Nephron progenitor cell (in vitro differentiated cells): ENCODE measurements at places on chromosomes 16 and 17.

DNA sequence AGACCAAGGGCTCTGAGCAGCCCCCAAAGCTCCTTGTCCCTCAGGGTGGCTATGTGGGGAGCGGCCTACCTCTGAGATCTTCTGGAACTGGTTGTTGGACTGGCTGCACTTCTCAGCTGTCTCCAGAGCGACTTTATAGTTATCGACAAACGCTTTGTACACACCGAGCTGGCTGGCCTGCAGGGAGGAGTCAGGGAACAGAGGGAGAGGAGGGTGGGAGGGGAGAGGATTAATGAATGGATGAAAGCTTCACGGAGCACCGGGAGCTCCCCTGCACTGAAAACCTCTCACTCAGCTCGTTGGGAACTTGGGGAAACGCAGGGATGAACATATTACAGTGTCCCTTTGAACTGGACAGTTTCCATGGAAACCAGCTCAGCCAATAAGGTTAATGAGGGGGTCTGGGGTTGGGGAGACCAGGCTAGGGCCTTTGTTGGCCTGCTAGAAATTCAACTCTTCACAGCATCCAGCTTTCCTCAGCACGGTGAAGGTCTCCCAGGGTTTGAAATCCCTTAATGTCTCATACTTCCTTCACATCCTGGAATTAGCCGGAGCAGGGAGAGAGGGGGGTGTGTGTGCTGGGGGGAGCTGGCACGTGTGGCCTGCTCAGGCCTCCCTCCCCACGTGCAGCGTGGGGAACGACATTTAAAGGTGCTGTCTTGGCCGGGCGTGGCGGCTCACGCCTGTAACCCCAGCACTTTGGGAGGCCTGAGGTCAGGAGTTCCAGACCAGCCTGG is 86.7 kb downstream of the TIMM22 start:
- peaks cover 40% of the 10 kb centered on the region for H3K36me3 ChIP-seq
- H3K27me3 ChIP-seq, result peaks cover 5% of the 10 kb centered on the region
- no peak for DNase-seq
- peak overlapping the region; percentile 88 for H3K27ac ChIP-seq

DNA sequence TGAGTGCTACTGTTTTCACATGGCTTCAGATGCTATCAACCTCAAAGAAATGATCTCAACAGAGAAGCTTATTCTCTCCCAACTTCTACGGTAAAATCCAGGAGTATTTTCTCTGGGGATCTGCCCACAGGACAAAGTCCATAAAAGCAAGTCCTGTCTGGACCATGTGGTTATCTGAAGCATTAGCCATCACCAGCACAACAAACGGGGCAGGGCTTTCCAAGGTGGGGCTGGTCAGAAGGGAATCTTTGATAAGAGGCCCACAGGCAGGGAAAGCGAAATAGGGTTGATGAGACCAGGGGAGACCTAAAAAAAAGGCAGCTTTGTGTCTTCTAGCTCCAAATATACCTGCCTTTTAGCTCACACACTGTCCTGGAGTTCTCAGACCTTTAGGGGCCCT is 38.7 kb upstream of the CACNG3 start:
- no peaks in the 10 kb centered on the region for H3K36me3 ChIP-seq
- no peak for DNase-seq
- no peak overlapping the region for H3K27ac ChIP-seq

DNA sequence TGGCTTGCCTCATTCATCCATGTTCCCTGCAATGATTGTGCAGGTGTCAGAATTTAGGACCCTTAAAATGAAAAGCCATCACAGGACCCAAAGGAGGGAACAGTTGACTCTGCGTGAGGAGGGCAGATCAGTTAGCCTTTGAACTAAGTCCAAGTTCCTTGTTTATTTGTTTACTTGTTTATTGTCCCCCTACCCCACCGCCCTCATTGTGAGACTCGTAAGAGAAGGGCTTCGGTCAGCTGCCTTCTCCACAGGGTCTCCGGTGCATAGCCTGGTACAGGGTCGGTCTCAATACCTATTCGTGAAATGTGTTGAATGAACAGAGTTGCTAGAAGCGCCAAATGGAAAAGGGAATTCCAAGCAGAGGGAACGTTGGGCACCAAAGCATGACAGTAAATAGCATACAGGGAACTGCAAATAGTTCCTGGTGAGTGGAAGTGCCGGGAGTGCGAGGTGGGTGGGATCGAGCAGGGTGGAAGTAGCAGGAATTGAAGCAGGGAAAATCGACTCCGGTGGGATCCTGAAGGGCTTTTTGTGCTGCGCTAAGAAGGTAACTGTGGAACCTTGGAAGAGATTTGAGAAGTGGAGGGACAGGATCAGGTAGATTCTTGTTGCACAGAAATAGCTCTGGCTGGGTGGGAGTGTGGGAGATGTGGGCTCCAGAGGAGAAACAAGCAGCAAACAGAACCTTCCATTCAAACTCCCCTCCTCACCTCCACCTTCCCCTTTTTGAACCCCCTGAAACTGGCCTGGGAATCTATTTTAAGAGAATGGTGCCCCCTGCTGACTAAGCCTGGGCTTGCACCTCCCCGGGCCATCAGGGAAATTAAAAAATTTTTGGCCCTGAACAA is 12.7 kb downstream of the SLC35B1 start:
- H3K27me3 ChIP-seq, result peaks cover 15% of the 10 kb centered on the region
- peak overlapping the region; percentile 34 for H3K4me3 ChIP-seq
- H3K4me1 ChIP-seq, result peaks cover 30% of the 10 kb centered on the region
- H3K36me3 ChIP-seq, result peaks cover 6% of the 10 kb centered on the region
- peak; percentile 76 for DNase-seq

- DNase-seq, result no peak
- no peak overlapping the region for H3K4me3 ChIP-seq
- H3K27me3 ChIP-seq, result peaks cover 4% of the 10 kb centered on the region
- H3K27ac ChIP-seq, result peak overlapping the region; percentile 84
These were observed 24.3 kb upstream of the LASP1NB start for GRCh38 chr17:38900978-38901656.

DNA sequence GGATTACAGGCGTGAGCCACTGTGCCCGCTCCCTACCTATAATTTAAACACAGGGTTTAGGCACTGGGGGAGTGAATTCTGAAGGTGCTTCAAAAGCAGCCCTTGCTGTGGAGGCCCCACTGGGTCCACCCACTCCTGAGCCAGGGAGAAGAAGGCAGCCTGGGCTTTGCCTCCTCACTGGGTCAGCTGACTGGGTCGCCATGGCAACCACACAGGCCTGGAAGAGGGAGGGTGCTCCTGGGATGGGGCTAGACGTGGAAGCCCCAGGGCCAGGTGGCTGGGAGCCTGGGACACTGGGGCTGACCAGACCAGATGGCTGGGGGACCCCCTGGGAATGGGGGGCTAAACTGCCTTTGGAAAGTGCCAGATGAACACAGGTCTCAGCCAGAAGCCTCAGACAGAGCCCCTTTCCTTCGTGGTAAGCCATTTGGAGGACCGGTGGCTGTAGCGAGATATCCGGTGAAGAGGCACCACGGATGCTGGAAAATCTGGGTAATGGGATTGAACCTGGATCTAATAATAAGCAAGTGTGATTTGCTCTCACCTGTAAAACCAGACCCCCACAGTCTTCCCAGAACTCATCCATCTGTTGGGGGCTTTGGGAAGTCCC is 32.9 kb downstream of the TRARG1 start:
- DNase-seq, result peak; percentile 69
- no peak overlapping the region for H3K4me3 ChIP-seq
- H3K27me3 ChIP-seq, result peaks cover 32% of the 10 kb centered on the region
- H3K27ac ChIP-seq, result no peak overlapping the region

- no peaks in the 10 kb centered on the region for H3K27me3 ChIP-seq
- peaks cover 25% of the 10 kb centered on the region for H3K36me3 ChIP-seq
- H3K4me3 ChIP-seq, result no peak overlapping the region
- H3K4me1 ChIP-seq, result peaks cover 14% of the 10 kb centered on the region
These were observed 18.6 kb upstream of the C16orf95 start for GRCh38 chr16:87335625-87336433.

DNA sequence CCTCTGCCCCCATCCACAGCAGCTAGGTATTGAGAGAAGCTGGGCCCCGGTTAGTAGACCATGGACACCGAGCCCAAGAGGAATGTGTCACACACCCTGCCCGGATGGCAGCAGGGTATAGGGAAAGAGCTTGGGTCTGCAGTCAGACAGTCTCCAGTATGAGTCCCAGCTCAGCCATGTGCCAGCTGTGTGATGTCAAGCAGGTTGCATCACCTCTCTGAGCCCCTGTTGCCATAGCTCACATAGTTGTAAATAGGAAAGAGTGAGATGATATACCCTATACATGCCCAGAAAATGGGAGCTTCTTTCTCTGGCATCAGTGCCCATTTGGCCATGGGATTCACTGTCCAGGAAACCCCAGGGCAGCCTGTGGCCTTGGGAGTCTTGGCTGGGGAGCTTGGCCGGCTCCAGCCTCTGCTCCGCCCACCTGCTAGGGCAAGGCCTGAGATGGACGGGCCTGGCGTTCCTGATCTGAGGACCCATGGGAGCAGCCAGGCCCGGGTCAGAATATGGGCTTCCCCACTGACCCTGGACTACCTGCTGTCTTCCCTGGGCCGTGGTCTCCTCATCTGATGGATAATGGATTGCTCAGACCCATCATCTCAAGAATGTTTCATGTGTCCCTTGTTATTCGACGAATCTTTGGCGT is 13.2 kb downstream of the CD300LG start:
- H3K36me3 ChIP-seq, result no peaks in the 10 kb centered on the region
- H3K4me1 ChIP-seq, result peaks cover 50% of the 10 kb centered on the region
- no peak overlapping the region for H3K4me3 ChIP-seq

DNA sequence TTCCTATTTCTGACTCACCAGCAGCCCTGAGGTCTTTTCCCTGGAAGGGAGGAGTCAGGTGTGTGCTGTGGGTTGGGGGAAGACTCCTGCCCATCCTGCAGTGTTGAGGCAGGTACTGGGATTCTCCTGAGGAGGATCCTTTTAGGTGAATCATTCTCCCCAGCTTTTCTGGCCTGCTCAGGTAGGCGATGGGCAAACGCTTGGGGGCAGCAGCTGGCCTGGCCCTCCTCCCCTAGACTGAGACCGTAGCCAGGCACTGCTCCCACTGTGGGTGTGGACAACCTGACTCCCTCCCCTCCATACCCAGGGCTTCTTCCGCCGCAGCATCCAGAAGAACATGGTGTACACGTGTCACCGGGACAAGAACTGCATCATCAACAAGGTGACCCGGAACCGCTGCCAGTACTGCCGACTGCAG is 15.1 kb downstream of the GJD3 start:
- H3K36me3 ChIP-seq, result peaks cover 31% of the 10 kb centered on the region
- H3K27me3 ChIP-seq, result no peaks in the 10 kb centered on the region
- H3K27ac ChIP-seq, result peak overlapping the region; percentile 100
- peaks cover 89% of the 10 kb centered on the region for H3K4me1 ChIP-seq
- DNase-seq, result no peak

DNA sequence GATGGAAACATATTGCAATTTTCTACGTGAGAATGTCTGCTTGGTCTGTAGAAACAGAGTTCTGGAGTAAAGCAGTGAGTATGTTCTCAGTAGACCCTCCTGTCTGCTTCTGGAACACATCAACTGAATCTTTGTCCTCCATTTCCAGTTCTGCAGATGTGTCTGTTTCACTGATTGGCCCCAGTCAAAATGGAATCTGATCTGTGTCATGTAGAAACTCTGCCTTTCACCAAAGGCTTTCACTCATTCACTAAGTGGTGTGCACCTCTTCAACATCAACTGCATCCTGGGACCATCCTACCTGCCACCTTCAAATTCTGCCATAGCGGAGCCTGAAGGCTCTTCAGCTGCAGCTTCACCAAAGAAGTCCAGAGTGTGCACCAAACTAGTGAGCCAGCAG is 2.8 kb upstream of the ZNF267 start:
- H3K36me3 ChIP-seq, result peaks cover 4% of the 10 kb centered on the region
- DNase-seq, result no peak
- peaks cover 29% of the 10 kb centered on the region for H3K4me1 ChIP-seq
- H3K4me3 ChIP-seq, result no peak overlapping the region

- DNase-seq, result peak; percentile 23
- no peak overlapping the region for H3K4me3 ChIP-seq
These were observed 23.5 kb downstream of the CFAP97D1 start for GRCh38 chr17:43803758-43804157.

- H3K36me3 ChIP-seq, result no peaks in the 10 kb centered on the region
- peaks cover 14% of the 10 kb centered on the region for H3K27me3 ChIP-seq
- H3K4me3 ChIP-seq, result no peak overlapping the region
- peaks cover 61% of the 10 kb centered on the region for H3K4me1 ChIP-seq
- DNase-seq, result no peak
These were observed 30.7 kb downstream of the CCR7 start for GRCh38 chr17:40534371-40535189.

- DNase-seq, result peak; percentile 87
- H3K27me3 ChIP-seq, result peaks cover 73% of the 10 kb centered on the region
- peaks cover 25% of the 10 kb centered on the region for H3K4me1 ChIP-seq
- H3K36me3 ChIP-seq, result no peaks in the 10 kb centered on the region
- H3K27ac ChIP-seq, result no peak overlapping the region
These were observed 12.7 kb downstream of the TBX2 start for GRCh38 chr17:61412143-61412859.

DNA sequence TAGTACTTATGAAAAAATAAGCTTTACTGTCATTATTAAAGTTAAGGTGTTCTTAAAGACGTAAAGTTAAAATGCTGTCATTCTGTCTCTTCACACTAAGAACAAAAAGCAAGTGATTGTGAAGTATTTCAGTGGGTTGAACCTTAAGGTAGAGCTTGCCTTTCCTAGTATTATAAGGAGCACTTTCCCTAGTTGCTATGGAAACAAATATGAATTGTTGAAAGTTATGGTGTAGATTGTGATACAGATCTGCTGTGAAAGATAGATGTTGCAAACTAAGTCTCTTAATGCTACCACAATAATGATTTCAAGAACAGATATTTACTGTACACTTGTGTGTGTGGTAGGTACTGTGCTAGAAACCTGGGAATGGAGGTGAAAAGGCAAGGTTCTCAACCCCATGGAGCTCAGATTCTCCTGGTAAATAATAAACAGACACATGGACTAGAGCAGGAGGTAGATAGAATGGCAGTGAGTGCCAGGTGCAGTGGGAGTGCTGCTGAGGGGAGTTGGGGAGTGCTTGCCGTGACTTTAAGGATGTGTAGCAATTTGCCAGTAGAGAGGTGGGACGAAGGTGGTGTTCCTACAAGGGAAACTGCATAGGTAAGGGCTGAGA is 34.7 kb downstream of the MRTFB start:
- H3K27ac ChIP-seq, result no peak overlapping the region
- peaks cover 3% of the 10 kb centered on the region for H3K36me3 ChIP-seq
- DNase-seq, result no peak
- H3K4me3 ChIP-seq, result no peak overlapping the region

- peaks cover 13% of the 10 kb centered on the region for H3K4me1 ChIP-seq
- no peaks in the 10 kb centered on the region for H3K27me3 ChIP-seq
- DNase-seq, result no peak
- H3K4me3 ChIP-seq, result no peak overlapping the region
These were observed 56.9 kb downstream of the TIMM22 start for GRCh38 chr17:1053661-1054360.
